ENCODE measurements at places on chromosomes 7 and 10. TPM values are rescaled to one million over a fixed set of nuclear protein-coding genes. Genes with fewer than 3 reads are reported as not detected.
A peak's percentile ranks its signal among the peaks of the same experiment; 100 is the strongest.

The TAS2R39 gene
- not detected for total RNA-seq

The RSPH10B2 gene
- total RNA-seq, result 0.65 TPM

The PON1 gene
- not detected for total RNA-seq

The PRKAR1B gene
- 8.1 TPM for total RNA-seq

DNA sequence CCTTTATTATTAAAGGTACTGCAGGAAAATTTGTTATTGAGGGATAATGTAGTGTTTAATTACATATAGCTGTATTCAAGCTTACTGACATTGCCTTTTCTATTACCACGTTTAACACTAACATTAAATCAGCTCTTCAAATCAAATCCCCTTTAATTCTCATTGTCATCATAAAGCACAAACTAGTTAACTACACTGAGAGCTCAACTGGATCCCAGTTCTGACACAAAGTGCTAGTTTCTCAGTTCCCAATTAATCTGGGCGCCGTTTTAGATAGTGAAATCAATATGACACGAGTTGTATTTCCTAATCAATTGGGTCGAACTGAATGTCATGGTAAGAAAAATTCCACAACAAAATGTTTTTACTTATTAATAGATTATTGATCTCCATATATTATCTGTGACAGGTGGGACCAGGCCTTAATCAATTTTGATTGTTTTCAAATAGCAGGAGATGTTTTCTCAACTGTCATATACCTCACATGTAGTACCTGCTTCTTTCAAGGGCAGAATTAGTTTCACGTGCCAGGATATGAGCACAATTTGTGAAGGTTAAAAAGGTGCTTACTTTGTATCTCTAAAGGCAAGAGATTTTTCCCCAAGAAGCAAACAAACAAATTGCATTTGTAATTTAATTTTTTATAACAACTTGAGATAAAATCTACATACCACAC is 71.0 kb downstream of the AASS start:
- H3K27ac ChIP-seq, result no peak overlapping the region
- no peak overlapping the region for H3K4me3 ChIP-seq
- DNase-seq, result no peak

DNA sequence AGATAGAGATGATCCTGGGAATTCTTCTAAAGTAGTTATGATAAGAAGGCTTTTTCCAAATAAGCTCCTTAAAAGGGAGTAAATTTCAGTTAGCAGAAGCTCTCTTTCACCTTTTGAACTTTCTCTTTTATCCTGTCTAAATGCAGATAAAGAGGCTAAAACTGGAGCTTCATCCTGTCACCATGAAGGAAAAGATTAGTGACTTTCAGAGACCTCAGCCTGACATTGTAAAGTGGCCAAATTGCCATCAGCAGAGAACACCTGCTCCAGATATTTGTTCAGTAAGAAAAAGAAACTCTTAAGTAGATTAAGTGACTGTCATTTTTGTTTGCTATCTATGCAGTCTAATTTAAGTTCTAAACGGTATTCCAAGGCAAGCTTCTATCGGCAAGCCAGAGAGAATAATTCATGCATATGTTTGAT is 18.3 kb downstream of the VWDE start:
- no peak overlapping the region for H3K4me3 ChIP-seq
- no peaks in the 10 kb centered on the region for H3K27me3 ChIP-seq
- no peaks in the 10 kb centered on the region for H3K36me3 ChIP-seq
- no peak overlapping the region for H3K27ac ChIP-seq

DNA sequence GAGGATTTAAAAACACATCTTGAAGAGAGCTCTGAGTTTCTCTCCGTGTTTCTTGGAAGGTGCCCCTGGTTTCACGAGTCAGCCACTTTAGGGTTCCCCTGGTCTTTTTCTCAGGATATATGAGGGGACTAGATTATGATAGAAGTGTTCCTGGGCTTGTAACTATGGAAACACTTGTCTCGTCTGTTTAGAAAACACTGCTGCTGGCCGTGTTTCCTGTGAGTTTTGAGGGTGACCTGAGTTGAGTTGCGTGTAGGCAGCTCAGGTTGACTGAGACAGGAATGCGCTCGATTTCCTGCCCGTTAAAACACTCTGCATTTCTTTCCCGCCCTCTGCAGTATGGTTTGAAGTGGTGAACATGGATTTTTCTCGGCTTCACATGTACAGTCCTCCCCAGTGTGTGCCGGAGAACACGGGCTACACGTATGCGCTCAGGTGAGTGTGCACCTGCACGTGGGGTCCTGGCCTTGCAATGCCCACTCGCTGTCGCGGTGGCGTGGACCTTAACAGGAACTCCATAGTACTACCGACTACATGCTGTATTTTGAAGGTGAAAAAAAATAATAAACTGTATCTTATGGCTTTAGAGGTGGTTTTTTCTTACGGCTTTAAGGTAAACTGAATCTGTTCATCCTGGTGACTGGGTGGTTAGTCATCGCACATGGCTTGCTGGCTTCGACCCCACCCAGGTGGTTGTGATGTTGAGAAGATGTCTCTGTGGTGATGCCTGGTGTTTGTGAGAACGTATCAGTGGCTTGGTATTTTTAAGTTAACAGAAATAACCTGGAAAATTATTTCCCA is at the start of gene SUN1:
SUN1 (plus strand) TSS at position 310 of the 801 bp plus-strand sequence; CDS start at position 359, 49 bp downstream.
- no peak within 1 kb of the TSS for H3K4me3 ChIP-seq
- no peaks in the 10 kb centered on the region for H3K27me3 ChIP-seq
- peaks cover 31% of the 10 kb centered on the region for H3K4me1 ChIP-seq
- no peak within 1 kb of the TSS for H3K27ac ChIP-seq

DNA sequence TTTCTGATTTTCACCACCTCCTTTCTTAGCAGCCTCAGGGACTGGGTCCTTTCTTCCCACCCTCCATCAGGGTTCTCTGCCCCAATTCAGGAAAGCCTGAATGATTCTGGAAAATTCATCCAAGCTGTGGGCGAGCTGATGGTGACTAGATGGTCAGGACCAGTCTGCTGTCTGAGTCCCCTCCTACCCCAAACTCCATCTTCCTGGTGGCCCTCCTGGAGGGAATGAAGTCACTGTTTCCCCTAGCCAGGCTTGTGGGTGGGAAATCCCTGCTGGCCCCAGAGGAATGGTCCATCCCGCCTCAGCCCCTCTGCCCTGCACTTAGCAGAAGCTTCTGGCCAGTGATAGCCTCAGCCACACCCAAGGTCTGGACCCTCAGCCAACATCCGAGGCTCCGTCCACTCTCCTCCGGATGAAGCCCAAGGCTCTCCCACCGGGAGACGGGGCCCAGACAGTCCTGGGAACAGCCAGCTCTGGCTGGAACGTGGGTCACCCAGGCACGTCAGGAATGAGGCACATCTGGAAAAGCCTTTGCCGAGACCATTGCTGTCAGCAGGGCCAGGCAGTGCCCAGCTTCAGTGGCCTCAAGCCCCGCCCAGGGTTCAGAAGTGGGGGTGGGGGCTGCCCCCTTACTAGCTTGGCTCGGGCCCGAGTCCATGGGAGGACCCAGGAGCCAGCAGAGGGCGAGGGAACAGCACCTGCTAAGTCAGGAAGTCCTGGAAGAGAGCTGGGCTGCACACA is 4.0 kb upstream of the AQP1 start:
- no peak for DNase-seq
- H3K4me3 ChIP-seq, result no peak overlapping the region
- peaks cover 1% of the 10 kb centered on the region for H3K4me1 ChIP-seq
- H3K36me3 ChIP-seq, result no peaks in the 10 kb centered on the region
- no peak overlapping the region for H3K27ac ChIP-seq
- H3K27me3 ChIP-seq, result no peaks in the 10 kb centered on the region

DNA sequence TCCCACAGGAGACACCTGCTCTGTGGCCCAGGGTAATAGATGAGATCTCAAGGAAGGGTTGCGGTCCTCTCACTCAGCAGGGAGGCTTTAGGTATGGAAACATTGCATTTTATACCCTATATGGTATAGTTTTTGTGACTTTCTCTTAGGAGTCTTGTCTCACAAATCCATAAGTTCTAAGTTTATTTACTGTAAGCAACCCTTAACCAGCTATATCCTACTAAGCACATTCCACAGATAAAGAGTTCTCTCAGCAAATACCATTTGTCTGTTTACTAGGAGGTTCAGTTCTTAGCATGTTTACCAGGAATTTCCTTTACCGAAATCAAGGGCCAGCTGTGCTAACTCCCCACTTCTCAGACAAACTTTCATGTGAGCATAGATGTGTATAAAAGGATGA is 66.9 kb downstream of the ANLN start:
- H3K27ac ChIP-seq, result no peak overlapping the region
- no peak overlapping the region for H3K4me3 ChIP-seq
- H3K36me3 ChIP-seq, result peaks cover 23% of the 10 kb centered on the region
- H3K27me3 ChIP-seq, result no peaks in the 10 kb centered on the region
- H3K4me1 ChIP-seq, result no peaks in the 10 kb centered on the region

DNA sequence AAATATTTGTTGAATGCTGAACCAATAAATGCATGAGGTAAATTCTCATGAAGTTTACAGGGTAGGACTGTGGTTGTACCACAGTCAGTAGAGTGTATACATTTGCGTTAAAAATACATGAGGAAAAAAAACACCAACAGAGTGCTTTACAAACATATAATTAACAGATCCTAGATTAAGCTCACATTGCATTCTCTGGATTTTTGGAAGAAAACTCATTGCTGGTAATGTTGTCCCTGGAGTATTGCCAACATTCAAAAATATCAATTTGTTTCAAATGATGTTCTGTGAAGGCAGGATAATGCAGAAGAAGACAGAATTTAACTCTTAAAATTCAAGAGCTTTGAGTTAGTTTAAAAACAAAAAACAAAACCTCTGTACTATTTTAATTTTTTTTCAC is 95.5 kb downstream of the MBL2 start:
- H3K36me3 ChIP-seq, result no peaks in the 10 kb centered on the region
- no peaks in the 10 kb centered on the region for H3K4me1 ChIP-seq
- no peak overlapping the region for H3K27ac ChIP-seq
- no peak overlapping the region for H3K4me3 ChIP-seq
- no peak for DNase-seq
- no peaks in the 10 kb centered on the region for H3K27me3 ChIP-seq

DNA sequence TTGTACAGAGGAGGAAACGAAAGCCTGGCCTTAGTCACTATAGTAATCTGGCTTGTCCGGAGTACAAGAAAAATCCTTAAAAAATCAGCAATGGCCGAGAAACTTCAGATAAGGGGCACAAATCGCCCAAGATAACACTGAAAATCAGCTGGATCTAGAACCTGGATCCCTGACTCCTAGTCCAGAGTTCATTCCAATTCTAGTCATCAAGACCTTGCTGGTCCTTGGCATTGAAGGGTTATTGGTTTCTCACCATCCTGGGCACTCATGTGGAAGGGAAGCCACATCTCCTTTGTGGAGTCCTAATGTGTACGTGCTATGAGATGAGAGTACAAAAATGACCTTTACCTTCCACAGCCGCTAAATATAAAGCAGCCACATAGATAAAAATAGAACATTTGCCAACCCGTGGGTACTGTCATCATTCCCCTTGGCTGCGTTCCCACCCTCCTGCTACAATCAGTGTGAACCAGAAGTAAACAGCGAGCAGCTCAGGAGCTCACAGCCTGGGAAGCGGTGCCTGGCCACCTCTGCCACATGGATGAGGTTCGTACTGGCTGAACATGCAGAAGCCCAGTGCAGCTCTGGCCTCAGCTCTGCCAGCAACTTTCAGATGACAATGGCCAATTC is 116.0 kb upstream of the PDLIM1 start:
- no peak for DNase-seq
- H3K36me3 ChIP-seq, result peaks cover 2% of the 10 kb centered on the region
- H3K27ac ChIP-seq, result no peak overlapping the region
- H3K4me3 ChIP-seq, result no peak overlapping the region
- no peaks in the 10 kb centered on the region for H3K27me3 ChIP-seq

GRCh38 chr7:18289788-18290187 is 205.8 kb upstream of the HDAC9 start:
- no peak overlapping the region for H3K27ac ChIP-seq
- H3K4me3 ChIP-seq, result no peak overlapping the region
- no peaks in the 10 kb centered on the region for H3K27me3 ChIP-seq
- H3K4me1 ChIP-seq, result no peaks in the 10 kb centered on the region
- no peaks in the 10 kb centered on the region for H3K36me3 ChIP-seq

GRCh38 chr10:70693619-70694335 is 21.5 kb downstream of the ADAMTS14 start:
- H3K4me3 ChIP-seq, result no peak overlapping the region
- no peak overlapping the region for H3K27ac ChIP-seq
- peaks cover 6% of the 10 kb centered on the region for H3K27me3 ChIP-seq
- peaks cover 8% of the 10 kb centered on the region for H3K4me1 ChIP-seq
- DNase-seq, result no peak
- no peaks in the 10 kb centered on the region for H3K36me3 ChIP-seq

DNA sequence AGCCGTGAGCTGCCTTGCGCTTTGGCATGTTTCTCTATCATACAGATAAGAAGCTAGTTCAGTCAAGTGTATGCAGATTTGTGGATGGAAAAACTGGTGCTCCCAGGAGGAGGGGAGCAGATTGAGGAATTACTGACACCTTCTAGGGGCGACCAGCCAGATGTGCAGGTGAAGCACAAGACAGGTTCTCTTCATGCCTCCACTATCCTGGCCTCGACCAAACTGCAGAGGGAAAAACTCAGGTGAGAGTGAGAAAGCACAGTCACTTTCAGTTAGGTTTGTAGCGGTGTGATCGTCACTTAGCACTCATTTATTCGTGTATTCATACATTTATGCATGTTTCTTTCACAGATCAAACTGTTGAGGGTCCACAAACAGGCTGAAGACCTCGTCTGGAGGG is 600 bp upstream of the DBNL start:
- no peak for DNase-seq
- H3K27ac ChIP-seq, result peak overlapping the region; percentile 19
- H3K27me3 ChIP-seq, result peaks cover 22% of the 10 kb centered on the region

- H3K27ac ChIP-seq, result peak overlapping the region; percentile 45
- H3K4me1 ChIP-seq, result peaks cover 45% of the 10 kb centered on the region
- no peak overlapping the region for H3K4me3 ChIP-seq
- no peaks in the 10 kb centered on the region for H3K27me3 ChIP-seq
- DNase-seq, result no peak
- H3K36me3 ChIP-seq, result peaks cover 6% of the 10 kb centered on the region
These were observed 97.0 kb downstream of the SEMA3C start for GRCh38 chr7:80821771-80822319.

- peaks cover 10% of the 10 kb centered on the region for H3K4me1 ChIP-seq
- peak; percentile 56 for DNase-seq
- H3K4me3 ChIP-seq, result no peak overlapping the region
- H3K36me3 ChIP-seq, result no peaks in the 10 kb centered on the region
These were observed 112.4 kb upstream of the YAE1 start for GRCh38 chr7:39453743-39454355.

DNA sequence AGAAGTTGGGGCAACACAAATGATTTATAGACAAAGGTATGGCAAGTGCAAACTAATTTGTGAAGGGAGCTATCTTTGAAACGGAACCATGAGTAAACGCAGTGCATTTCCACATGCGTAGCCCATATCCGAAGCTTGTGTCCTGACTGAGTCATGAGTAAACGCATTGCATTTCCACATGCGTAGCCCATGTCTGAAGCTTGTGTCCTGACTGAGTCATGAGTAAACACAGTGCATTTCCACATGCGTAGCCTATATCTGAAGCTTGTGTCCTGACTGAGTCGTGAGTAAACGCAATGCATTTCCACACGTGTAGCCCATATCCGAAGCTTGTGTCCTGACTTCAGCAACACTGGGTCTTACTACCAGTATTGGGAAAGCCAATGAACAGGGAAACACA is 95.0 kb downstream of the CELF2 start:
- H3K36me3 ChIP-seq, result peaks cover 8% of the 10 kb centered on the region
- peak overlapping the region; percentile 37 for H3K27ac ChIP-seq
- no peaks in the 10 kb centered on the region for H3K27me3 ChIP-seq
- peaks cover 61% of the 10 kb centered on the region for H3K4me1 ChIP-seq
- no peak overlapping the region for H3K4me3 ChIP-seq

All from neural crest cell (in vitro differentiated cells).